ENCODE measurements at places on chromosomes 7 and 10.

DNA sequence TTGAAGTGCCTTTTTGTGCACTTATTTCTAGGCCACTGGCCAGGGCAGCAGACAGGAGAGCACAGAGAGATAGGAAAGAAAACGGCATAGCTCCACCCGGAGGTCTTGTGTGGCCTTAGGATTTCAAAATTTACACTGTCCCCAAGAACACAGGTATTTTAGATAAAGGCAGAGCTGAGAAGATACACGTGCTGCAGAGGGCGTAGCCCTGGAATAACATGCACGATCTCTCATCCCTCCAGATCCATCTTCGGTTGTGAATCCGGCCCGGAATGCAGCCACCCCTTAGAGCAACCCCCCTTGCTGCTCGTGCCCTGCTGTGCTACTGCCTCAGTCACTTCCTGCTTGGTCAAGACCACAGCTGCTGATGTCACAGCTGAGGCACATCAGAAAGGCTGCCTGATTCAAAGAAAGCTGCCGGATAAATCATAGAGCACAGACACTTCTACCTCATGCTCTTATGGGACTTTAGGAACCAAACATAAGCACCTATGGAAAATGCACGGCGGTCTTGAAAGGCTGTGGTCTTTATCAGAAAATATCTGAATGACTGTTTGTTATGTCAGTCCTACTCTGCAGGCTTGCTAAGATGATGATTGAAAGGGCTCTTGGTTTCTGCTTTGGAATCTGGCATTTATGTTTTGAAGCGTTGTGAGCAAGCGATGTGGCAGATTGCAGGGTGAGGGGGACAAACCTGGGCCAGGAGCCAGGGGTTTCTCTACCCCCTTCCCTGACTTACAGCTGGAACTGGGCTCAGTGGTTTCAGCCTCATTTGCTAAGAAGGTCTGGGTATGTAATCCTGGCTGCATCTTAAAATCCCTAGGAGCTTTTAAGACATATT is 152.0 kb downstream of the SVIL start:
- no peak for DNase-seq

DNA sequence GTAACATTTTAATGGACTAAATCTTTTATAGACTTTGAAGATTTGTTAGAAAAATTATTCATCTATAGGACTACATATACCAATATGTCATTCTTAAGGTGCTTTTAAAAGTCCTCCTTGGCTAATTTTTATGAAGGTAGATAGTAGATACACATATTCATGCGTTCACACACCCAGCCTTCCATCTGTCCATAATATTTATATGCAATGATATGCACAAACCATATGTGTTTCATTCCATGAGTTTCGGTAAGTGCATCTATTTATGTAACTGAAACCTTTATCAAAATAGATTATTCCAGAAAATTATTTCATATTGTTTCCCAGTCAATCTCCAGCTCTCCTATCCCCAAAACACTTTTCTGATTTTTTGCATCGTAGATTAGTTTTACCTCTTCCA is 101.7 kb downstream of the ANLN start:
- no peak for DNase-seq

DNA sequence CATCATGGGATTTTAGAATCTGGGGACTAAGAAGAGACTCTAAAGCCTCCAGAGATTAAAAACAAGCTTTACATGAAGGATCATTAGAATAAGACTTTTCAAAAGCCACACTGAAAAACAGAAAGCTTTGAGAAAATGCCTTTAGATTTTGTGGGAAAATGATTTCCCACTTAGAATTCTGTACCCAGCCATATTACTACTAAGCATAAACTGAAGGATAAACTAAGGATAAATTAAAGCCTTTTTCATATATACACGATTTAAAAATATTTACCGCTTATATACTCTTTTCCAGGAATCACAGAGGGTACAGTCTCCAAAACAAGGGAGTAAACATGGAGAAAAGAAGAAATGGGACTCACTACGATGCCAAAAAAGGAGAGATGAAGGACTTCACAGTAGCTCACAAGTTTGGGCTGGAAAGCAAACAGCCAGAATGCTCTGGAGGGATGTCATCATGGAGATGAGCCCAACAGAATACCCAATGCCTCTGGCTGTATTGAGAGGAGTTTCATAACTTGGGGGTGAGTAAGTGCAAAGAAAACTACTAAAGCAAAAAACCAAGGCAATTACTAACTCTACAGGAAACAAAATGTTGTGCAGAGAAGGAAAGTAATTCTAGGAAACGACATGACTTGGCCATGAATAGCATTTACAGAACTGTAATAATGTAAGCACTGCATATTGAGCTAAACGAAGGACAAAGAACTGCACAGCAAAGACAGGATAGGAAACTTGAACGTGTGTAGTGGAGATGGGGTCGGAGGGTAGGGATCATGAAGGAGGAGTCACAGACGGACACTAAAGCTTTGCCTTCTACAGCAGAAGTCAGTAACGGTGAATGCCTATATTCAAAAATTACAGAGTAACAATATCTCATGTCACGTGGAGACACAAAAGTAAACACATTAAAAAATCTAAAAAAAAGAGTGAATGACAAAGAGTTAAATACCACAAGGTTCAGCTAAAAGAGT is 61.4 kb upstream of the ASAH2 start:
- DNase-seq, result no peak

GRCh38 chr7:87475359-87476178 is at the start of gene ABCB4:
Gene ABCB4, minus strand, starts transcription at chr7:87475680. Its CDS starts 215 bp downstream, at chr7:87475465.
- DNase-seq, result no peak

DNA sequence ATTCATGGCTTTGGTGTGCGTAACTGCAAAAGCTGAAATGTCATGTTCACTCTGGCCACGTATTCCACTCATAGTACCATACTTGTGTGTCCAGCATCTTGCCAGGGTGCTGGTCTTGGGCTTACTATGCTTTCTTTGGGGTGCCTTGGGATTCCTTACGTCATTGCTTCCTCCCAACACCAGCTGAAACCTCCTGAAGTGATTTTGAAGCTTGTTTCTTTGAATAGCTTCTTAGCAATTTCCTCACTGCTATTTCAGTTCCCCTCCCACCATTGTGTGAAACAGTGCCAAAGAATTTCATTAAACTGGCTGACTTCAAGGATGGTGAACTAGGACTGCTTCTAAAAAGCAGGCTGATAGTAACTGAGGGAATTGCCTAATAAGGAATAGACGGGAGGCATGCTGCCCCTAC is 36.9 kb downstream of the ENTPD1 start:
- no peak for DNase-seq

DNA sequence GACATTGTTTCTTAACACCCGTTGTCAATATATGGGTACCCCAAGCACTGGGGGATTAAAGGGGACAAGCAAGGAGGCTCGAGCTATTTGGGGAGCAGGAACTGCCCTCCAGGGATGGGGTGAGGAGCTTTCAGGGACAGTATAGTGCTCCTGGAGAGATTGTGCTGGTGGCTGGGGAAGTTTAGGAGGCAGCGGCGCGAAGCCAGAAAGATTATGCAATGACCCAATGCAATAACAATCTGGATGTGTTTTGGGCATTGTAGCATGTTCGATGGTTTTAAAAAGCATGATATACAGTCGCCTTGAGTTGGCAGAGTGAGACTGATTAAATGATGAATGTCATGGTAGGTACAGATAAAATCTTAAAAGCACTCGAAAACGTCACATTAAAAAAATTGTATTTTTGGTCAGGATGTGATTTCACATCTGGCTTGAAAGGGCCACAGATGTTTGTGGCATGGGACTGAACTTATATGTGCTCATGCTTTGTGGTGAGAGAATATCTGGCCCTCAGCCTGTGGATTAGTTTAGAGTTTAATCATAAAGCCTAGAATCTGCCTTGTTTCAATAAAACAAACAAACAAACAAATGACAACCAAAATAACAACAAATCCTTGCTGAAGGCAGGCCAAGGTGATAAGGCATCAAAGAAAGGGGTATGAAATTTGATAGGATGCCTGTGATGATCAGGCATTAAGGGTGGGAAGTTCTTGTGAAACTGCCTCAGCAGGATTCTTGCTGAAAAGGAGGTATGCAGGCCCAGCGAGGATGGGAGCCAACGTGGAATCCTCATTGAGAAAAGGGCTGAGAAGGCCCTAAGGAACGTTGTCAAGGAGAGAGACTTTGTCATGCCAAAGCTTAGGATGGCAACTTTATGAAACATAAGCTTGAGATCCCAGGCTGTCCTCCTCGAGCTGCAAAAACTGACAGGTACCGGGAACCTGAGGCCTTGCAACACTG is 417.1 kb upstream of the KLF6 start:
- DNase-seq, result no peak

GRCh38 chr10:124089859-124090258 is 3.5 kb downstream of the CHST15 start:
- no peak for DNase-seq

GRCh38 chr7:50281680-50282445 is 22.7 kb upstream of the IKZF1 start:
- DNase-seq, result no peak

- DNase-seq, result no peak
Measured at GRCh38 chr10:124564881-124565280, 103.3 kb downstream of the LHPP start.

- DNase-seq, result no peak
Measured at GRCh38 chr7:53209129-53209528, 173.7 kb downstream of the POM121L12 start.

DNA sequence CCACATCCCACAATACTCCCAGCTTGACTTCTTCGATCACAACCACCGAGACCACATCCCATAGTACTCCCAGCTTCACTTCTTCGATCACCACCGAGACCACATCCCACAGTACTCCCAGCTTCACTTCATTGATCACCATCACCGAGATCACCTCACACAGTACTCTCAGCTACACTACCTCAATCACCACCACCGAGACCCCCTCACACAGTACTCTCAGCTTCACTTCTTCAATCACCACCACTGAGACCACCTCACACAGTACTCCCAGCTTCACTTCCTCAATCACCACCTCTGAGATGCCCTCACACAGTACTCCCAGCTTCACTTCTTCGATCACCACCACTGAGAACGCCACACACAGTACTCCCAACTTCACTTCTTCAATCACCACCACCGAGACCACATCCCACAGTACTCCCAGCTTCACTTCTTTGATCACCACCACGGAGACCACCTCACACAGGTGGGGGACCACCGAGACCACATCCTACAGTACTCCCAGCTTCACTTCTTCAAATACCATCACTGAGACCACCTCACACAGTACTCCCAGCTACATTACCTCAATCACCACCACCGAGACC is 8.6 kb downstream of the MUC3A start:
- DNase-seq, result no peak

DNA sequence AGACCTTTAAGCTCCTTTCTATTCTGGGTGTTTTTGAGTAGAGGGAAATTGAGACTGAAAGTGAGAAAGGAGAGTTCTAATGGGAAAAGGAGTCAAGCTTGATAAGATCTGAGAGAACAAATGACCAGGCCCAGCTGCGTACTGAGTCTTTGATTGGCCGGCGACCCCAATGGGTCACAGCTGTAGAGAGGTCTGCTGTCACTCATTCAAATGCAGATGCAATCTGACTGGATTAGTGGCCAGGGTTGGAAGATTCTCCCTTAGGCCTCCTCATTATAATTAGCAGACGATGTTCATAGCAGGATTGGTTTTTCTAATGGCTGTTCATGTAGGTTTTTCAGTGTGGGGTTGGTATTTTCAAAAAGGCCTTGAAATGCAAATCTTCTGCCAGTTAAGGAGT is 127.2 kb upstream of the SLC25A13 start:
- DNase-seq, result no peak

DNA sequence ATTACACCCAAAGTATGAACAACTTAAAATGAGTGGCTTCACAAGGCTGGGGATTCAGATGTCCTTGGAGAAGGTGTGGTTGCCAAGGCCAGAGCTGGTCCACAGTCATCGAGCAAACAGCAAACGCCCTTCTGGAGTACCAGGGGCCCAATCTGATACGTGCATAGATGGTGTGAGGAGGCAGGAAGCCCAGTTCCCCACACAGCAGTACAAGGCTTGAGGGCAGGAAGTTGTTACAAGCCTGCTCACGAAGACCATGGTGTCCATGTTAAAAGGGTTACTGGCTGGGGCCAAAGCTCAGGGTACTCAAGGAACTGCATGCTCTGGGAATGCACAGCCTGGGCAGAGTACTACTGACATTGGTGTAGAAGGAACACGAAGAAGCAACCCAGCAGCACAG is 4.6 kb upstream of the ANKRD26 start:
- no peak for DNase-seq

DNA sequence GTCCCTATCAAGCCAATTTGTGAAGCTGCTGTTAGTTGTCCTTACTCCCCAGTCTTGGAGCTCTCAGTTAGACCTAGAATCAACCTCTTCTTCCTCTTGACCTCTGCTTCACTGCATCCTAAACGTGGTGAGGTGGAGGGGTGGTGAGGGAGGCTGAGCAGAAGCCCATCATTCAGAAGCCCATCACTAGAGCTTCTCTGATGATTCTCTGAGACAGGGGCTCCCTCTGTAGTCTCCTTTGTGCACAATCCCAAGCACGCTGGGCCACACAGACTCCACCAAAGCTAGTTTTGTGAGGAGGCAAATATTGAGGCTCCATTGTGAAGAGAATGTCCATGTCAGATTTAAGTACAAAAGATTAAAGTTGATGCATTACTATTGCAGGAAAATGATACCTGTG is 163.8 kb upstream of the PRSS1 start:
- no peak for DNase-seq

DNA sequence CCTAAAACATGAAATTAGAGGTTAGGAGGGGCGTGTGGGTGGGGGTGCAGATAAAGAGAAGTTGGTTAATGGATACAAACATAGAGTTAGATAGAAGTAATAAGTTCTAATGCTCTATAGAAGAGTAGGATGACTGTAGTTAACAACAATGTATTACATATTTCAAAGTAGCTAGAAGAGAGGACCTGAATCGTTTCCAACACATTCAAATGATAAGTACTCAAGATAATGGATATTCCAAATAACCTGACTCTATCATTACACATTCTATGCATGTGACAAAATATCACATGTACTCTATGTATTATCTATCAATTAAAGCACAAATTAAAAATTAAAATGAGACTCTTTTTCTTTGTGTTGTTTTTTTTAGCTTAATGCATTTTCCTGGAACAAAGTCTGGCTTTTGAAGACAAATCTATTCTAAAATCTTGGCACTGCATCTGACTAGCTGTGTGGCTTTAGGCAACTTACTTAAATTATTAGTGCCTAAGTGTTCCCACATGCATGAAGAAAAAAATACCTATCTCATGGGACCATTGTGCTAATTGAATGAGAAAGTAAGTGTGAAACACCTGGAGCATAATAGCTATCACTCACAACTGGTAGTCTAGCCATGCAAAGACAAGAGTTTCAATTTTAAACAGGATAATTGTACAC is 75.7 kb downstream of the SEMA3C start:
- DNase-seq, result no peak

DNA sequence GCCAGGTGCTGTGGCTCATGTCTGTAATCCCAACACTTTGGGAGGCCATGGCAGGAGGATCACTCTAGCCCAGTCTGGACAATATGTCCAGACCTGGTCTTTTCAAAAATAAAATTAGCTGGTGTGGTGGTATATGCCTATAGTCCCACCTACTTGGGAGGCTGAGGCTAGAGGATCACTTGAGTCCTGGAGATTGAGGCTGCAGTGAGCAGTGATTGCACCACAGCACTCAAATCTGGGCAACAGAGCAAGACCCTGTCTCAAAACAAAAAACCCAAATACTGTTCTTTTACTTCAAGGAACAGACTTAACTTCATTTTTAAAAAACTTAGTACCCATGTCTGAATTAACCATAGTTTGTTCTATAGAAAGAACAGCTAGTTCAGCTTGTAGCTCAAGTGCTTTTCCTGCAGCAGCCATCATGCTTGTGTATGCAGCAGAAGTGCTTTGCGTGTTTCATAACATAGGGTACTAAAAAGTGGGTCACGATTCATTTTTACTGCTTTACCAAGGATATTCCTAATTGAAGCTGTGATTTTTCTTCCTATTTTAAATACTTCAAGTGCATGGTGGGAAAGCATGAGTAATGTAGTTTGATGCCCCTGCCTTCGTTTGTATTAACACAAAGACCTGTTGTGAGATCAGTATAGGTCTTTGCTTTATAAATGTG is 5.9 kb downstream of the EIF4H start:
- no peak for DNase-seq

Data from 8988T (cell line).